ENCODE measurements at places on chromosomes 1 and 21.

DNA sequence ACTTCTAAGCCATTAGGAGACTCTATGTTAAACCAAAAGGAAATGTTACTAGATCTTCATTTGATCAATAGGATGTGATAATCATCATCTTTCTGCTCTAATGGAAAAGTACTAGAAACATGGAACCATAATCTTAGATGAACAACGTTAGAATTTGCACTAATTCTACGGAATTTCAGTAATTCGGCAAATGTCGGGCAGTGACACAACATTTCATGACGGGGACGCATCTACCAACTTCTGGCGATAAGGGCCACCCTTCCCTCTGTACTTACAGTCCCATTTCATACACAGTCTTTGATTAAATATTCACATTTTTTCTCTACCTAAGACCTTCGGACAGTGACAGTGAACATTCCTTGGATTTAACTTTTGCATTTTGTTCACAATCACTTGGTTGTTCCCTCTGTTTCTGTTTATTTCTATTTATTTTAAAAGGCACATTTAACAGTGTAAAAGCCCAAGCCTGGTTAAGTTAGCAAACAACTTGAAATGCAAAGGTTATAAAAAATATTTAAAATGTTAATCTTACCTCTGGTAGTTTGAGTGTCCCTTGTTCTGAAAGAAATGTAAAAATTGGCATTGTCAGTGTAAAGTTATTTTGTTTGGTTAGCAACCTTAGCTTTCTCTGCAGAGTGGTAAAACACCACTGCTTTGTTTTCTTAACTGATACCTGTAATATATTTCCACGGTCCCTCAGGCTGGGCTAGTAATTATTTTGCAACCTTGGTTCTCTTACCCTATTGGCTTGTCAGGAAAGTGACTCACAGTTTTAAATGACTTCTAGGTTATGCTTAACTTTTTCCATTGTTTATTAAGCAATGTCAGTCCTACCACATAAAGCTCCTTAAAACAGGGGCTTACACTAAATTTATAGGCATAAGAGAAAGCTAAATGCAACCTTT lies 276.9 kb downstream of the VAV3 start:
- no peak for DNase-seq
- peaks cover 19% of the 10 kb centered on the region for H3K4me1 ChIP-seq
- no peaks in the 10 kb centered on the region for H3K27me3 ChIP-seq
- H3K4me3 ChIP-seq = no peak overlapping the region
- H3K36me3 ChIP-seq = no peaks in the 10 kb centered on the region

DNA sequence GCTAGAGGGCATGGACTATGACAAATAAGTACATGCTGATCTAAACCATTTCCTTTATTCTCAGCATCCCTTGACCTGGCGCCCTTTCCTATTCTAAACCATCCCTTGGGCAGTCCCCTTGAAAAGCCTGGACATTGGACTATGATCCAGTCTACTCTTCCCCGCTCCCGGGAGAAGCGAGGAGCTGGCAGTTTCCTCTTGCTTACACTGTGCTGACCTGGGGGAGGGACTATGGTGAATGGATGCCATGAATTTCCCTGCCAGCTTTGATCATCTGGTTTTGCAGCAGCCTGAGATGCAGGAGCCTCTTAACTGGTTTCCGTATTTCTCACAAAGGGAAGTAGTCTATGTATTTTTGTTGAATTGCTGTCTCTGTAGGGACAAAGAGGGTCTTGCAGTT lies 121.7 kb downstream of the KIF26B start:
- peaks cover 16% of the 10 kb centered on the region for H3K4me1 ChIP-seq
- no peak overlapping the region for H3K27ac ChIP-seq
- H3K27me3 ChIP-seq = no peaks in the 10 kb centered on the region
- H3K4me3 ChIP-seq = no peak overlapping the region
- H3K36me3 ChIP-seq = no peaks in the 10 kb centered on the region
- DNase-seq = no peak

DNA sequence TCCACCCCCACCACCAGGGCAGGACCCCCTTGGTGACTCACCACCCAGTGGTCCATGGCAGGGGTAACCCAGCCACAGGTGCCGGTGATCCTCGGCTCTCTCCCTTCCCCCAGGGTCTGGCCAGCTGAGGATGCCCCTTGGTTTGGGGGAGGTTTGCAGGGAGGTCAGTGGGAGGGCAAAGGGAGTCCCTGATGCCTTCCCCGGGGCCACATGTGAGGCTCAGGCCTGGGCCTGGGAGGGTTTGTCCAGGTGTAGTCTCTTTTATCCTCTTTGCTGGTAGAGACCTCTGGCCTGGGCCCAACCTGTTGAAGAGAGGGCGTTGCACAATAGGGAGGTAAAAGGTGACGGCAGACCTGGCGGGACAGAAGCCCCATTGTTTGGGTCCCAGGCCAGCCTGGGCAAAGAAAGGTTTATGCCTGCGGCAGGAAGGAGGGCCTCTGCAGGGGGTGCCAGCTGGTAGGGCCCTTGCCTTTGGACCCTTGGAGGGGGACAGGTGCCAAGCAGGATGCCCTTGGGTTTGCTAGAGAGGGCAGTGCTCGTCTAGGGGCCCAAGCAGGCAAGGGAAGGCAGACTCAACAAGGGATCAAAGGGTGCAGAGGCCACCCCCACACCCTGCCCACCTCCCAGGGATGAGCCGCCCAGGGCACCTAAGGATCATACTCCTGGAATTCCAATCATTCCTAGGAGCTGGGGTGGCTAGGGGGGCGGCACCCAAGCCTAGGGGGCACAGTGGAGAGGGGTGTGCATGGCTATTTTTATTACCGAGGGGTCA lies 760 bp upstream of the TINAGL1 start:
- no peak overlapping the region for H3K4me3 ChIP-seq
- H3K27ac ChIP-seq = peak overlapping the region; percentile 88
- no peaks in the 10 kb centered on the region for H3K36me3 ChIP-seq

- no peaks in the 10 kb centered on the region for H3K27me3 ChIP-seq
- no peaks in the 10 kb centered on the region for H3K36me3 ChIP-seq
- H3K4me3 ChIP-seq = peak overlapping the region; percentile 84
- DNase-seq = no peak
These were observed 2.7 kb downstream of the SLC9A1 start for GRCh38 chr1:27152004-27152828.

- H3K27ac ChIP-seq = peak overlapping the region; percentile 87
- DNase-seq = no peak
- H3K27me3 ChIP-seq = no peaks in the 10 kb centered on the region
- H3K4me3 ChIP-seq = no peak overlapping the region
These were observed 55.8 kb downstream of the SSBP3 start for GRCh38 chr1:54350360-54350759.

GRCh38 chr1:155966750-155967149 lies 11.6 kb downstream of the ARHGEF2 start:
- no peaks in the 10 kb centered on the region for H3K27me3 ChIP-seq
- DNase-seq = no peak
- peaks cover 26% of the 10 kb centered on the region for H3K4me1 ChIP-seq

DNA sequence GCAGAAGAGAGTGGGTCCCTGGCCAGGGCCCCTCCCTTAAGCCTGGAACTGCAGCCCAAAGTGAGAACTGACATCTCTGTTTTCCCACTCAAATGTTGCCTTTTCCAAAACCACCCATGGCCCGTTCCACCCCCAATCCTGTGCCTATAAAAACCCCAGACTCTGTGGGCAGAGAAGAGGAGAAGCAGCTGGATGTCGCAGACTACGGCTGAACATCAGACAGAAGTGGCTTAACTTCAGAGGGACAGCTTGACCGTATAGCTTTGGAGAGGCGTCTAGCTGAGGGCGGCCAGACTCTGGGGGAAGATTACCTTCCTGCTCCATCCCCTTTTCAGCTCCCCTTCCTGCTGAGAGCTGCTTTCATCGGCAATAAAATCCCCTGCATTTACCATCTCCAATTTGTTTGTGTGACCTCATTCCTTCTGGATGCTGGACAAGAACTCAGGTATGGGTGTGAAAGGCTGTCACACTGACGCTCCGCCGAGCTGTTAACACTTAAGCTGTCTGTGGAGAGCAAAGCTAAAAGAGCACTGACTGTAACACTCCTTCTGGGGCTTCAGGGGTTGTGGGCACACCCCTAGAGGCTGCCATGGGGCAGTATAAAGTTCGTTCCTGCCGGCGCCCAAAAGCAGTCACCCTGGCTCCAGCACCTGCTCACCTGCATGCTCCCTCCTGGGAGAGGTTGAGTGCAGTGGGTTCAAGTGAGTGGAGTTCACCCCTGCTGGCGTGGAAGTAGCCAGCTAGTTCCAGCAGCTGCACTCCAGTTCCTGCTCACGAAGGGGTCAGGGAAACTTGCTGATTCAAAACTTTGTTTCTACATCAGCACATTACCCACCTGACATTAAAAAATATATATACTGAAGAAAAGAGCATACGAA lies 19.6 kb upstream of the ERO1B start:
- peaks cover 1% of the 10 kb centered on the region for H3K4me1 ChIP-seq
- no peak for DNase-seq
- peaks cover 5% of the 10 kb centered on the region for H3K27me3 ChIP-seq
- H3K27ac ChIP-seq = no peak overlapping the region

GRCh38 chr1:174569240-174569639 lies 121.5 kb downstream of the GPR52 start:
- no peaks in the 10 kb centered on the region for H3K36me3 ChIP-seq
- H3K27me3 ChIP-seq = no peaks in the 10 kb centered on the region
- DNase-seq = no peak

DNA sequence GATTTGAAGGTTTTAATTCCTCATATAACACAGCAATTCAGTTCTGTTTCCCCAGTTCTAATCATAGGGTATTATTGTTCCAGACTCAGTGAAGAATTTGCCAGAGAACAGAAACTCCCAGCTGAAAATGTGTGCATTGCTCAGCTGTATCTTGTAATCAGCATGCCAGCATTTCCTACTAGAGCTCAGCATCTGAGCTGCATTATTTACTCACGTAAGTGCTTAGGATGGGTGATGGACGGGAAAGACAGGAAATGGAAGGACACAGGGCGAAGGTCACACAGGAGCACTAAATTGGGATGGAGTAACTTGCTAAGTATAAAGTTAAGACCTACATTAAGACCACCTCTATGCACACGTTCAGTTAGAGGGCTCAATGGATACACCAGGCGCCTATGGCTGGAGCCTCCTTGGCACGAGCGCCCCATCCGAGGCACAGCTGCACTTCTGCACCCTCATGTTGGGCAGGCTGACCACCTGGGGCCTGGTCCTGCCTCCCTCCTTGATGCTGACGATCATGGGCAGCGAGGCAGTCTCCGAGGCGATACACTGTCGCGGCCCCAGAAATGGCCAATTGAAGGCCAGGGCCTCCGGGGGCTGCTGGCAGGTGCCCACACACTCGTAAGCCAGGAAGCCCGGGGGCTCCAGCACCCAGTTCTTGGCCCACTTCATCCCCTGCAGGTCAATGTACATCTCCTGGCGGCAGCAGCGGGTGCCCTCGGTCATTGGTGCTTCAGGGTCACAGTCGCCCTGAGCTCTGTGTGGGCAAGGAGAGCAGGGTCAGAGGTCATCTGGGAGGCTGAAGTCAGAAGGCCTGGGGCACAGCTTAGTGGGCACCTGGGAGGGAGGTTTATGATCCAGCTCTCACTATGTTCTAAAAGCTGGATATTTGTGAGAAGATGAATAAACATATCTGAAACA lies 3.7 kb downstream of the LEFTY2 start:
- H3K4me1 ChIP-seq = peaks cover 3% of the 10 kb centered on the region
- peaks cover 15% of the 10 kb centered on the region for H3K27me3 ChIP-seq
- no peak for DNase-seq
- H3K4me3 ChIP-seq = no peak overlapping the region

All from progenitor cell of endocrine pancreas (in vitro differentiated cells).